ENCODE measurements at places on chromosomes 3 and 15. TPM values are rescaled to one million over a fixed set of nuclear protein-coding genes. Genes with fewer than 3 reads are reported as not detected.

The ZNF80 gene
- total RNA-seq = 5.1 TPM

The VIPR1 gene
- 26.9 TPM for total RNA-seq

The SLC24A5 gene
- not detected for total RNA-seq

The PATL2 gene
- total RNA-seq = 55.2 TPM

The DRD3 gene
- 0.30 TPM for total RNA-seq
